Activated CD8-positive, alpha-beta memory T cell treated with anti-CD3 and anti-CD28 coated beads for 1 hour (primary cell): ENCODE measurements at places on chromosomes 6 and 20.

GRCh38 chr6:106379951-106380350, 19.4 kb downstream of the CRYBG1 start:
- no peak for DNase-seq

- no peak for DNase-seq
Observed at GRCh38 chr6:108638993-108639392, 78.3 kb downstream of the FOXO3 start.

- DNase-seq: no peak
Observed at GRCh38 chr6:89298680-89299465, 16.2 kb downstream of the GABRR2 start.

DNA sequence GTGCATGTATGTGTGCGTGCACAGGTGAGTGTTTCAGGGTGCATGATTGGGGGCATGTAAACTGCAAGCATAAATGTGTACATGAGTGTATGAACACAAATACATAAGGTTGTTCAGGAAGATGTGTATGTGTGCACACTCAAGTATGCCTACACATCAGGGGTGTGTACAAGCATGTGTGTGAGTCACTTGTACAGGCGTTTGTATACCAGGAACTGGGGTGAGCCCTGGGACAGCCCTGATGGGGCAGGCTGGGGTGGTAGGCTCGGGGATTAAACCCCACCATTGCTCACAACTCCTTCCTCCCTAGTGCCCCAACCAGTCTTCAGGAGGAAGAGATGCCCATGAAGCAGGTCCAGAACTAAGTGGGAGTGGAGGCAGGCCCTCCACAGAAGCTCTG, 4.3 kb downstream of the CRIP3 start:
- DNase-seq: no peak

- no peak for DNase-seq
Observed at GRCh38 chr6:162698440-162698839, 29.1 kb downstream of the PRKN start.

DNA sequence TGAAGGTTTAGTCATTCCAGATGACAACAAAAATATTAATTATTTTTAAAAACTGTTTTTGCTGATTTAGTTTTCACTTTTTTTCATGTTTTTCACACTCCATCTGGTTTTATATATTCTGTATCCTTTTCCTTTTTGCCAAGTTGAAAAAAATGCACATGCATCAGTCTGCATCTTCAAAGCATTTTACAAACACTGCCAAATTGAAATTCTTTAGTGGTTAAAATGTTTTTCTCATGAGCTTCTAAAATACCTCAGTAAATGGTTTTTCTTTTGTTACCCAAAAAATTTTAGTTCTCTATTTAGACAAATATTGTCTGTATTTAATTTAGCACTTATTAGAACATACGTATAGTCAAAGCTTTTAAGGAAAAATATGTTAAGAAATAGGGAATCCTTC, 386.9 kb upstream of the HSF2 start:
- DNase-seq: no peak

DNA sequence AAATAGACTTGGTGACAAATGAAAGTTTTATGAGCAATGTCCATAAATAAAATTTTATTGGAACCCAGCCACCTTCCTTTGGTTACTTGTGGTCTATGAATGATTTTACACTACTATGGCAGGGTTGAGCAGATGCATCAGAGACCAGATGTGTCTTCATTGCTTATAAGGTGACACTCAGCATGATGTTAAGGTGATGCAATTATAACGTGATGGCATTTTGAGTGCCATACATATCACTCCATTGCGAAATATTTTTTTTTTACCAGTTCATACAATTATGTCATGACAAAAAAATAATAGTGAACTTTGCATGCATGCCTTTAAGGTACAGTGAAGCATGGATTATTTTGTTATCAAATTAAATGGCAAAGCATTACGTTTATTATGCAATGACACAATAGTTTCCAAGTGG, 96.0 kb downstream of the ADTRP start:
- no peak for DNase-seq

DNA sequence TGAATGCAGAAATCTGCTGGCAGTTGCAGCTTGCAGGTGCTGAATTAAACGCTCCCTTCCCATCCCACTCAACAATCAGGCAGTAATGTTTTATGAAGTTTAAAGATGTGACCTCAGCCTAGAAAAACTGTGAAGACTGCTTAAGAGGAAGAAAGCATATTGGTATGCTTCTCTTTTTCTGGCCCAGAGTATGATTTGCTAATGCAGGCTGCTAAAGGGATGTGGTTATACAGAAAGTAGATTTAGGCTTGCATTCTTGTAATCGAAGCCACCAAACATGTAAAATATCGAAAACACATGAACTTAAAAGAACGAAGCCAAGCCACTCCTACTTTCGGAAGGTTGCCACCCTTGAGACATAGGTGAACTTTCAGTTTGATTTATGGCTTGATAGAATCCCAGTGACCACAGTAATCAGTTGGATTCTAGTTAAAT, 40.7 kb downstream of the MAP3K5 start:
- no peak for DNase-seq

- no peak for DNase-seq
Observed at GRCh38 chr6:36851626-36852025, 12.4 kb upstream of the CPNE5 start.

DNA sequence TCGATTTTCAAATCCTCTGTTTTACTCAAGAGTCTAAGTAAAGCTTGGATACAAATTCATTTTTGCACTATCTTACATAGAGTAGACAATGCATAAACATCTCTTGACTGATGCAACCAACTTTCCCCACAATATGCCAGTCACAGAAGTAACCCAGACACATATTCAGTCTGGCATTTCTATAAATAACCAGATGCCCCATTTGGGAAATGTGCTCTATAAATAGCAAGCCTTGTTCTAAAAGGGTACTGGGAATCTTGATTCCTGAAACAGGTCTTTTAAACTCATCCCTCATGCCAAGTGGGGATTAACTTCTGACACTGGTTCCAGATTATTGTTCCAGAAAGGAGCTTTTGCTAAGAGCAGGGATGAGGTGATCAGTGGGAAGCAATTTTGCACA, 411.7 kb downstream of the EPM2A start:
- no peak for DNase-seq

DNA sequence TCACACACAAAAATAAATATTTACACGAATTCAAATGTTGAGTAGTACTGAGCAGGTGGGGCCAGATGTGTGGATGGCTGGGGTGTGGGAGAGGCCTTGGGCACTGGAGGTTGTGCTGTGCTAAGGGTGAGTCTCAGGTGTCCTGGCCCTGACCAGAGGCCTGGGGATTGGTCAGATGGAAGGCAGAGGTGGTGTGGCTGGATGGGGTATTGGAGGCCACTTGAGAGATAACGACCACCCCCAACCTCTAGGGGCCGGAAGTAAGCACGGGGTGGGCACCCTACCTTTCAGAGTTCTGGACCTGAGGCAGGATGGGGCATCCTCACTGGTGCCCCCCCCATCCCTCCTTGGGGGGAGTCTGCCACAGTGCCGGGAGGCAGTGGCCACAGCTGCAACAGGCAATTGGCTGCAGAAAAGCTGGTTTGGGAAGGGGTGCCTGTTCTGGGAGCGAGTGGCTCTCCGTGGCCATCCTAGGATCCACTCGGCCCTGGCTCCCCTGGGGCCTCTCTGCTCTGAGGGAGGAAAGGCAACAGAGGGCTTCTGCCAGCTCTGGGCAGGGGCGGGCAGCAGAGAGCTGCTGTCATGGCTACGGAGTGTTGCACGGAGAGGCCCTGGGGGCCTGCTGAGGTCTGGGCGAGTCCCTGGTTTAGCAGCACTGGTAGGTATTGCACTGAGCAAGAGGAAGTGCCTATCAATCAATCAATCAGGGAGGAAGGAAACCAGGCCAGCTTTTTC, 87.6 kb downstream of the ASXL1 start:
- DNase-seq: no peak

DNA sequence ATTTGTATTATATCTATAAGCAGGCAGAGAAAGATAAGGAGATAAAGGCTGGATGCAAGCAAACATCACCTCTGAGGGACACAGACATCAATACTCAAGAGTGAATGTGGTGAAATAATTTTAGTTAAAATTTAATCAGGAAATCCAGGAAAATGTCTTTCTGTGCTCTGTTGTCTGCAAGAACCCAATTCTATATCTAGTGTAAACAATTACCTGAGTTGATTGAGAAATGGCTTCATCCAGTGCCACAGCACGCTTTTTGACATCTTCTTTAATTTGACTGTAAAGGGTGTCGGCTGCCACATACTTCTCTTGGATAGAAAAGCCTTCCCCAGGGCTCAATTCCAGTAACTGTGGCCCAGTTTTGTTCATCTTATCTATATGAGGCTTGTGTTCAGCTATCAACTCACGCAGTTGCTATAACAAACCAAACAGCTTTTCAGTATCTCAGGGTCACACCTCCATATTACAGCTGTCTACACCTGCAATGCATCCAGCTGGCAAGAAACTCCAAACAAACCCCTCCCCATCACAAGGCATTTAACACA, 131.6 kb downstream of the DST start:
- no peak for DNase-seq

- DNase-seq: no peak
Observed at GRCh38 chr6:925656-926213, 232.8 kb upstream of the EXOC2 start.

- DNase-seq: no peak
Observed at GRCh38 chr6:168045141-168045691, 33.8 kb downstream of the FRMD1 start.

- DNase-seq: no peak
Observed at GRCh38 chr6:169663468-169663867, 38.4 kb downstream of the WDR27 start.

- DNase-seq: no peak
Observed at GRCh38 chr6:4478098-4478497, 298.1 kb upstream of the CDYL start.

DNA sequence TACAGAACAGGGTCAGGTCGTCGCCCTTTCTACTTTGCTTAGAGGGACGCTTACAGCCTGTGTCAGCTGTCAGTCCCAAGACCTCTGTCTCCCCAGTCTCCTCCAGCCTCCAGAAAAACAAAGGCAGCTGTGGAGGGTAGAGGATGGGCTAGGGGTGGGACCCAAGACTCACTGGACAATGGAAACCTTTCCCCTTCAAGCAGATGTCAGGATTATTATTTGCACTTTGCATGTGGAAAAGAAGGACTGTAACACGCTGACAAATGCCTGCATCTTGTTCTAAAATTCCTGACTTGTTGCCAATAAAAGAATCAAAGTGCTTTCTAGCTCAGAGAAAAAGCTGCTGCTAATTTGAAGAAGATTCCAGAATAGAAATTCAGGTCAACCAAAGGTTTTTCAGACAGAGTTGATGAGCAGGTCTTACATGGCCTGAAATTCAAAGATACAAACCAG, 58.7 kb downstream of the SNX5 start:
- DNase-seq: no peak

DNA sequence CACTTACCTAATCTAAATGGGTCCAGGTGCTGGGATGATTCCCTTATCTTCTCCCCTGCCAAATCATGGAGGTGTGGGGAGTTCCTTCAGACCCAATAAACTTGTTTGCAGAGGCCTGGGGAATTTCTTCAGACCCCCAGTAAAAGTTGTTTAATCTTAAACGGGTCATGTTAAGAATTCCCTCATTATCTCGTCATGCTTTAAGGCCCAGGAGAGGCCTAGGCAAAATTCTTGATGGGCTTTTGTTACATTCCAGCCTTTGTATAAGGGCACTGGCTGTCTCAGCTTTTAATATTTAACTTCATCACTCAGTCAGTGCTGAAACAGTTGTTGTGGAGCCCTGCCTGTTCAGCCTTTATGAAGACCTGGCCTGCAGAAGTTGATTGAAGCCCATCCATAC, 11.0 kb upstream of the SLC35B3 start:
- no peak for DNase-seq

GRCh38 chr20:14555676-14556075, 218.3 kb upstream of the FLRT3 start:
- DNase-seq: no peak

DNA sequence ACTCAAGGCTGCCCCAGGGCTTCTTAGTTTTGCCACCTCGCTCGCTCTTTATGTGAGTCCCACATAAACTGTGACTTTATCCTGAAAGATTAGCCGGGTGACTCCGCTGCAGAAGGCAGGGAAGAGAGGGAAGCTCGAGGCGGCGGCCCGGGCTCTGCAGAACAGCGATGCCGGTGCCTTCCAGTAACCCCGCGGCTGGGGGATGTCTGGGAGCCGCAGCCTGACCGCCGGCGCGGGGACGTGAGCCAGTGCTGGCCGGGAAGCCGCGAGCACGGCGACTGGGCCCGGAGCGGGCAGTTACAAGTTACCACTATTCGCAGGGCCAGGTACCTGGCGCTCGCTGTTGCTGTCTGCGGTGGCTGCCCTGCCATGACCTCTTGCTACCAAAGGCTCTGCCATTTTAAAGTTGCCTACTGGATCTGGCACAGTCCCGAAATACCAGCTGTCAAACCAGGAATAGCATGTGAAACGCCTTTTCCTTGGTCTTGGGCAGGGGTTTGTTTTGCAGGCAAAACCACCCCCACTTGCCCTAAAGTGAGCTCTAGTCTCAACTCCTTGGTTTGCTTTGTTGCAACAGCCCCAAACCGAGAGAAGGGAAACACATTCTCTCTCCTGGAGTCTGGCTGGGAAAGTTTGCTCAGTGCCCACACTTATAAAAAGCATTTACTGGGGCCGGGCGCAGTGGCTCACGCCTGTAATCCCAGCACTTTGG, 124.0 kb upstream of the SLC2A12 start:
- DNase-seq: no peak

- no peak for DNase-seq
Observed at GRCh38 chr20:47438464-47439381, 63.0 kb upstream of the NCOA3 start.

- no peak for DNase-seq
Observed at GRCh38 chr6:149336609-149336928, 19.1 kb downstream of the TAB2 start.

DNA sequence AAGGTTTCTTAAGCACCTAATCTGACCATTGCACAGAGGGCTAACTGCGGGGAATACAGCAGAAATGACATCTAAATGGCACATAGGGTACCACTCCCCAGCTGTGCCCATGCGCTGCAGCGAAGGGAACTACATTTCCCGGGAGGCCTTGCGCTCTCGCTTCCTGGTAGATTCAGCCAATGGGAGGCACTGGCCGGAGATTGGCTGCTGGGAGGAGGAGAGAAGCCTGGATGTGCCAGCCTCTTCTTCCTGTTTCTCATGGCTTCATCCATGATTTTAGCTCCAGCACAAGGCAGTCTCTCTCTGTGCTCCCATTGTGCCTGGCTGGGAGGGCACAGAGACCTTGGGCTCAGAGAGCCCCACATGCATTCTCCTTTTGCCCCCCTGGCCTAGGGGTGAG, 101.7 kb upstream of the FOXA2 start:
- no peak for DNase-seq

- DNase-seq: no peak
Observed at GRCh38 chr20:15919118-15919517, 654.1 kb downstream of the KIF16B start.

GRCh38 chr6:112176175-112176574, 78.2 kb downstream of the LAMA4 start:
- DNase-seq: no peak

DNA sequence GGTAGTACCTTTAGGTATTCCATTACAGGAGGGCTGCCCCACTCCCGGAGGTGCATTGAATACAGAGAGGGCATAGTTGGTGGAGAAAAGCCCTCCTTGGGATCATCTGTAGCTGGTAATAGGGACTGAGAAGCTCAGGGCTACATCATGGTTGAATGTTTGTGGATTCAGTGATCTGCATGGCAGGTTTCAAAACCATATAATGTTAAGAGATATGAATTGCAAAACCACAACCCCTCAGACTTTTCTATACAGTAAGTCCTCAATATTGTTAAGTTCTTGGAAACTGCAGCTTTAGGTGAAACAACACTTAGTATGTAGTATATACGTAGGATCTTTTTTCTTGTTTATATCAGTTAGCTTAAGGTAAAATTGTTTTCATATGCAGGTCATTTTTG, 11.3 kb downstream of the TULP4 start:
- no peak for DNase-seq
